ENCODE measurements at places on chromosomes 5 and 9. TPM values are rescaled to one million over a fixed set of nuclear protein-coding genes. Genes with fewer than 3 reads are reported as not detected.

WDR38 gene
- not detected for total RNA-seq

PHF24 gene
- 0.08 TPM for total RNA-seq

CDO1 gene
- total RNA-seq, result 0.49 TPM

FSTL4 gene
- not detected for total RNA-seq

SLC34A1 gene
- 0.26 TPM for total RNA-seq

BRINP1 gene
- total RNA-seq, result not detected

PLEKHG4B gene
- not detected for total RNA-seq

C9orf57 gene
- total RNA-seq, result not detected

ADGRV1 gene
- 0.05 TPM for total RNA-seq

FCN1 gene
- total RNA-seq, result not detected

- DNase-seq, result no peak
These were observed 471.2 kb downstream of the TAF11L14 start for GRCh38 chr5:18105449-18105848.

DNA sequence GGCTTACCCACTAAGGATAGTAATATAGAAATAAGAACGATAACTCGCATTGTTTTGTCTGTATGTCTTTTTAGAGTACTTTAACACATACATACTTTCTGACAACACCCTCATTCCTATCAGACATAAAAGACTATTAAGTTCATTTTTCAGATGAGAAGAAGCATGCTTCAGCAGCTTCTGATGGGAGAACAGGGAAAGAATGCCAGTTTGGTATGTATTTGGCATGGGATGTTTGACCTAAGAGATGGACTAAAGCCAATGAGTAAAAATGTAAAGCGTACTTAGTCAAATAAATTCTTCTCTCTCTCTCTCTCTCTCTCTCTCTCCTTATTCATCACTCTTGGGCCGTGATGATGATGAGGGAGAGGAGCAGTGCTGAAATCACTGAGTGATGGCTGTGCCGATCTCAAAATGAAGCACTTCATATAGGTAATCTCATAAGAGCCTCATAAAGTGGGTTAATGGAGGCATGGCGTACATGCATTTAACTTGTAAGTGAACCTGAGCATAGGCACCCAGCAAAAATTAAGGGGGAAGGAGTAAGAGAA is 71.5 kb downstream of the SLIT3 start:
- DNase-seq, result no peak

- DNase-seq, result no peak
These were observed 48.2 kb downstream of the ABCA1 start for GRCh38 chr9:104879555-104880309.

DNA sequence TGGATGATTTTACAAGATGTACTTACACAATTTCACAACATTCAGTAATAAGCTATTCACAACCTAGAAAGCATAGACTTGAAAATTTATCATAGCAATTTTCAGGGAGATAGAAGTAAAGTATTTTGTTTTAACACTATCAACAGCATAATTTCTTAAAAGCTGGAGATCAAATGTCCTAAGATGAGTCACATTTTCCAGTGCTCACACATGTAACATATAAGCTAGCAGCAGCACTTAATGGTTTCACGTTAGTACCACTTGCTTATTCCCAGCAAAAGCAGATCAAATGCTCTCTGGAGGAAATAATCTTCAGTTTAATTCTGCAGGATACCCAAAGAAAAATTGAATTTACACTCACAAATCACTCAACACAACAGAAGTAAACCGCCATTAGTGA is 6.5 kb downstream of the OR13C8 start:
- DNase-seq, result no peak

DNA sequence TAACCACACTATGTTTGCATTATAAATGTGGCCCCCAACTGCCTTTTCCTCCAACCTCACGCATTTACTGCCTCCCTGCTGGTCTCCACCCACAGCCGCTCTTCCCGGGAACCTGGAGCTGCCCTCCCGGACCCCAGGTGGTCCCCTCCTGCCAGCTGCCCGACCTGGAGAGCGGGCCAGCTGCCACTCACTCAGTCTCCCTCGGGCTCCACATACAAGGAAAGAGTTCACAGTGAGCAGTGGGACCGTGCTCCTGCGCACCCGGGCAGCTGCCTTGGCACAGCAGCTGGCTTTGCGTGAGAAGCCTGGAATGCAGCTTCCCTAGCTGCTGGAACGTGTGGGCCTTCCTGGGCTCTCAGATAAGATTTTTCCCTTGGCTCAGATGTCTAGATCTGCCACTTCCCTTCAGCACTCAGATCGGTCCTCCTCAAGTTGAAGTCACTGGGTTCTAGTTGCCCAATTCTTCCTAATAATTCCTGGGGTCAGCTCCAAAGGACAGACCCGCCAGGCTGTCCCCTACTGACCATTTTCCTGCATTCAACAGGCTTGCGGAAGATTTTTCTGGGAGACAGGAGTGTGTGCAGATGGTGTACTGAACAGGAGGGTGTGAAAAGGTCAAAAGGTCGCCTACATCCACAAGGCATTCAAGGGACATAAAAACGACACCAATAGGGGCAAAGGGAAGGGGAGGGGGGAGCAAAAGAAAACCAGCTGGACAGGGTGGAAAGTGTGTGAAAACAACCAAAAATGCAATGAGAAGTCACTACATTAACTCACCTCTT is 69.1 kb downstream of the MYO10 start:
- no peak for DNase-seq

DNA sequence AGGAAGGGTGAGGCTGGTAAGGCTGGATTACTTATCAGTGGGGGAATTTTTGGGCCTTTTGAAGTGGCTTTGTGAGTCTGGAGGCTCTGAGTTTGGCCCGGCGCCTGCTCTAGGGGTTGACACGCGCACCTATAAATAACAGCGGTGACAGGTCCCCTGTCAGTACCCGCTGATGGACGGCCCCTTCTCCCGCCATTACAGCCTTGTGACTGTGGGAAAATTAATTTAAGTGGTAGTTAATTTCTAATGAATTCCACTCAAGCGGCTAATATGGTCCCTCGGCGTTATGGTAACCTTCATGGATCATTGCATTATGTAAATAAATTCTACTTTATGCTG is 16.5 kb downstream of the MRPL36 start:
- DNase-seq, result no peak

- no peak for DNase-seq
These were observed 4.7 kb upstream of the C1QTNF2 start for GRCh38 chr5:160375166-160375565.

- DNase-seq, result no peak
These were observed 88.7 kb downstream of the SYK start for GRCh38 chr9:90890146-90890810.

DNA sequence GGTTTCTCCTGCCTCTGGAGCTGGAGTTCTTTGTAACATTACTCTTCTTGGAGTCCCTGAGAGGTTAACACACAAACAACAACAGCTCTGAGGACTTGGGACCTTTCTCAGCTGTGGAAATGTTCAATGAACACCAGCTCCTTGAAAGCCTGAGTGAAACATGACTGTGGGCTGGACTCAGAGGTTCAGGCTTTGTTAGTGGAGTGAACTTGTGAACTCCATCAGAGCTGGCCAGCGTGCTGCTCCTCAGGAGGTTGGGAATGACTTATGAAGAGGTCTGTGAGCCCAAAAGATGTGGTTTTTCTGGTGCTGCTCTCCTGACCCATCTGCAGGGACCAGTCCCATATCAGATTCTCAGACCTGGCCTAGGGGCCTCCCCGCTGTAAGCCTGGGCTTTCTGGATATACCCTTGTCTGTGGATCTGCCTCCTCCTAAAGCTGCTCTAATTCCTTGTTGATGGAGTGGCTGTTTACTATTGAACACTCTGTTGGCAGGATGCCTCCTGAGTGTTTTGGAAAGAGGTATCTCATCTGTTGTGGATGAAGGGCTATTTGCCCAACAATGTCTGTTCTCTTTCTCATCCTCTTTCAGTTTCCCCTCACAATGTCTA is 170.0 kb upstream of the GDNF start:
- DNase-seq, result no peak

DNA sequence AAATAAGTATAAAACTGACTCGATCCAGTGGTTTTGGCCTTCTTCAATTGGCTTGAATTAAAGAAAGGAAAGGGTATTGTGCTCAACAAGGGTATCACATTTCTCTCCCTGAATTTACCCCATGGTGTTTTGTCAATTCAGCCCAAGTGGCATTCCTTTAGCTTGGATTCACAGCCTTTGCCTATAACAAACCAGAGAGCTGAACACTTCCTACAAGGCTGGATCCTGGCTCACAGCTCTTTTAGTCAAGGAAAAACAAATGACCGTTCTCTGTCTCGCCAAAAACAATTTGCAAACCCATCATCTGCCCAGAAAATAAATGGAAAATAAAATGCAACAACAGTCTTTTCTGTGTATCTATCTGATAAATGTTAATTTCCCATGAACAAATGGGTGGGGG is 5.7 kb downstream of the ZNF366 start:
- DNase-seq, result no peak

DNA sequence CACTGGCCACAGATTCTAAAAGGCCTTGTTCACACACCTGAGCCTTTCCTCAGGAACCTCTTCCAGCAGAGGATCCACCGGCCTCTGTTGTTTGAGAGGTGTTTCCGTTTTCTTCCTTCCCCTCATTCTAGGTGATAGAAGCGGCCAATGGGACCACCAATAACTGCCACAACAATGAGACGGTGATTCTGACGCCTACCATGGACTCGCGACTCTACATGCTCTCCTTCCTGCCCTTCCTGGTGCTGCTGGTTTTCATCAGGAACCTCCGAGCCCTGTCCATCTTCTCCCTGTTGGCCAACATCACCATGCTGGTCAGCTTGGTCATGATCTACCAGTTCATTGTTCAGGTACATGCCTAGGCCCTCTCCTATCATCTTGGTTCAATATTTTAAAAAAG is 20.2 kb downstream of the SLC36A1 start:
- DNase-seq, result no peak

DNA sequence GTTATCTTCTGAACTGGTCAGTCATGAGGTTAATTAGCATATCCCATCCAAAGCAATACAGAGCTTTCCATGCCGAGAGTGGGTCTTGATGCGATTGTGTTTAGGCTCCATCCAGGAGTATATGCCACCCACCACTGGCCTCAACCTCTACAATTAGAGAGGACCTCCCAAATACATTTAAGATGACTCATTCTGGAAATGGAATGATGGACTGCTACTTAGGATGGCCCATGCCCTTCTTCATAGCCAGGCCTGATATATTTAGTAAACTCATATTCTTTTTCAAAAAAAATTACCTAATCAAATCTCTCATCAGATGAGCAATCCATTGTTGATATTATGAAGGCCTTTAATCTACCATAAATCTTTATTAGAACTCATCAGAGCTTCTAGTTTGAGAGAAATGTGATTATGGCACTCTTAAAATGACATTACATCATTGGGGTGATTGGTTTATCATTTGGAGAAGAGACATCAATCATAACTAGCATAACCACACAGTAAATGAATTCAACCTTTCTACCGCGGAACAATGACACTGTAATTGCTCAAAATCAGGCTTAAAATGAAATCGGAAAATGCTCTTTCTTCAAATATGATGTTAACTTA is 414.2 kb upstream of the WWC1 start:
- no peak for DNase-seq

DNA sequence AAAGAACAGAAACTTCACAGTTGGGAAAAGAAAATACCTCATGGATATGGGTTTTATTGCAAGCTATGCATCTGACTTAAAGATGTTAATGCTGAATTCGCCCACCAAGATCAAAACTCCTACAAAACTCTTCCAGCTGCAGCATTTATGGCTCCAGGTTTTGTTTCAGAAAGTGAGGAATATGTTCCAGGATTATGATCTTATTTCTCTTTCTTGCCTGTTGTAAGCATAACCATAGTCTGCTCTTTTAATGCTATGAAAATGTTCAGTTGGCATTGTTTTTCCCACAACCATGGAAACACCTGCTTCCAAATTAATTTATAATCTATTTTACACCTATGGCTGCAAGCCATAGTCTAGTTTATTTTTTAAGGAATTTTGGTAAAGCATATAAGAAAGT is 34.9 kb upstream of the FST start:
- no peak for DNase-seq

DNA sequence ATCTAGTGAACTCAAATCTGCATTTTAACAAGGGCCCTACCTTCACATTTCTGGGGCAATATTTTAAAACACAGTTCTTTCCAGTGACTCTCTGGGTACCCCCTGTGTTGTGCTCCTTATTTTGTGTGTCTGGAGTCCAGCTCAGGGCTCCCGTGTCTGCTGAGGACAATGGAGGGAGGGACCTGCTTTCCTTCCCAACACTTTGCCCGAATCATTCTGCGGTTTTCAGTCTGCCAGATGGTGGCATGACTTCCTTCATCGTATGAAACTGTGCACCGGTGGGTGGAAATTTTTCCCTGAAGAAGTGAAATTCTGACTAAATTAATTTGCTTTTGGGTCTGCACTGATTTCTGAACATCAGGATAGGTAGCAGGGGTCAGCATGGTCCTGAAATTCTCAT is 153.6 kb upstream of the CD180 start:
- no peak for DNase-seq

DNA sequence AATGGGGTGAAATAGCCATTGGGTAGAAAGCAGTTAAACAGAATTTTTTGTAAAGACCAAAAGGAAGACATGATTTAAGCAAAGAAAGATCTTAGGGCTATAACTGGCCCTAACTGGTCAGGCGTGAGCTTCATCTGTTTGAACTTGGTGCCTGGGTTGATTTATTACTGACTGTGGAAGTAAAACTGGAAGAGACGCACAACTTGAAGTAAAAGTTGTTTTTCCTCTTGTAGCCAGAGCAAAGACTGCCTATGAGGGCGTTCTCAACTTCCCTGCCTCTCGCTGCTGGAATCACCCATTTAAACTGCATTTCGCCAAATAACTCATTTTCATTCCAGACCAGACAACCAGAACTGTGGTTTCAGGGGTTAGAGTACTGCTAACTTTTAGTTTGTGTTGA is 1.5 kb downstream of the THBS4 start:
- no peak for DNase-seq

DNA sequence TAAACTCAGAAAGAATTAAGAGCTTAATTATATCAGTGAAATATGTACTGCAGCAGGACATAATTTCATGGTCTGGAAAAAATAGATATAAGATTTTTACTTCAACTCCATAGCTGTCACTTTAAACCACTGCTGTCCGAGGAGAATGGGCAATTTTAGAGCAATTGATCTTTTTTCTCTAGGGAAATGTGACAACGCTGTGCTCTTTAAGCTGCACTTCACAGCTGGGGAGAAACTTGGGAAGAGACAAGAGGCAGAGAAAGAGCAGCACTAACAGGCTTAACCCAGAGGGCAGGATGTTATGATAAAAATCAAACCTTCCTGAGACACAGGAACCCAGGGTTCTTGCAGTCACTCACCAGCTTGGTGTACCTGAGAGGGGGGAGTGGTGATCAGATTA is 92.0 kb downstream of the SPOCK1 start:
- no peak for DNase-seq

DNA sequence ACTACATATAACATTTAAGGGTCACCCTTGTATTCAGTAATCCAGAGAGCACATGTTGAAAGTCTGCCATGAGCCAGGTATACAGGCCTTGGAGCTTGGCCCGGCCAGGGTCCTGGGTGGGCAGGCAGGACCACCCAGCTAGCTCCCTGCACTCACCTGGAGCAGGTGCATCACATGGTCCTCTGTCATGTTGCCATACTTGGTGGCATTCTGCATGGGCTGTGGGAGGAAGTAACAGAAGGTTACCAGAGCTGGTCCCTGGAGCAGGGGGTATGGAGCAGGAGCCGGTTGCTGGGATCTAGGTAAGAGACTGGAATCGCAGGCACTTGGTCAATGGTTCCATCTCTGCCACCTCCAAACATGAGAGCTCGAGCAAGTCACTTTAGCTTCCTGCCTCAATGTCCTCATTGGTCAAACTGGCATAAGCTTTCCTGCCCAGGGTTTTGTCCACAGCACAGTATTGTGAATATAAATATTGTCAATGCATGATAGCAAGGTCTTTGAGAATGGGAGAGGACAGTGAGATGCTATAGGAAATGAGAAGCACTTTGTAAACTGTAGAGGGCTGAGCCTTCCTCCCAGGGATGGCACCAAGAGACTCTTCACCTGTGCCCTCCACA is 6.5 kb downstream of the CD74 start:
- DNase-seq, result no peak
